A673 (cell line): ENCODE measurements at places on chromosomes 16 and 17. TPM values are rescaled to one million over a fixed set of nuclear protein-coding genes. Genes with fewer than 3 reads are reported as not detected.

DNA sequence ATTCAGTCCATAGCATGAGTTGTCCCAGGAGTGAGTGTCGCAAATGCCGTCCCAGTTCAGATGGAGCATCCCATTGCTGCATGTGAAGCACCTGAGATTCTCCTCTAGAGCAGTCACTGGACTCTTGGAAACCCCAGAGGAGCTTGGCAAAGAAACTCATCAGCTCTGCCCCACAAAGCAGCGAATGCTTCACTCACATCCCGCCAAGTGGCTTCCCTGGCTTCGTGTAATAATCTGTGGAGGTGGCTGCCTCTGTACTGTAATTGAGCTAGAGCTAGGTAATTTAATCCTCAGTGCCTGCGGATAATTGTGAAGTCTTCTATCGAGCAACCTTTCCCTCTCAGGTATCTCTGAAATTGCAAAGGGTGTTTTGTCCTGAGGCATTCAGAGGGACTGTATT, 107.1 kb downstream of the SNX29 start:
- DNase-seq, result no peak

- DNase-seq, result no peak
These were observed 15.7 kb upstream of the CCL1 start for GRCh38 chr17:34378664-34379101.

- DNase-seq, result peak; percentile 85
These were observed 1.3 kb downstream of the SAMD14 start for GRCh38 chr17:50128441-50129352.

DNA sequence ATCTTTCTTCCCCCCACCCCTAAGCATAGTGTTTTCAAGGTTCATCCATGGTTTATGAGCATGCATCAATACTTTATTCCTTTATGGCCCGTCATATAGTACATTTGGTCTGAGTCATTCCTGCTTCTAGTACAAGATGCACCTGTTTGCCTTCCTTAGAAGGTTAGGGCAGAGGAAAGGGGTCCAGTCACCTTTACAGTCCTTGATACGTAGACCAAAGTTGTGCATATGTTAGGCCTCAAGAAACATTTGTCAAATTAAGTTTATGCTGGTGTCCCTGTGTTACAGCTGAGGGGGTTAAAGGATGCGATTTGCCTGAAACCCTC, 1.4 kb downstream of the CYB5D2 start:
- no peak for DNase-seq

GRCh38 chr16:64287655-64288528, 834.0 kb downstream of the CDH11 start:
- DNase-seq, result no peak

DNA sequence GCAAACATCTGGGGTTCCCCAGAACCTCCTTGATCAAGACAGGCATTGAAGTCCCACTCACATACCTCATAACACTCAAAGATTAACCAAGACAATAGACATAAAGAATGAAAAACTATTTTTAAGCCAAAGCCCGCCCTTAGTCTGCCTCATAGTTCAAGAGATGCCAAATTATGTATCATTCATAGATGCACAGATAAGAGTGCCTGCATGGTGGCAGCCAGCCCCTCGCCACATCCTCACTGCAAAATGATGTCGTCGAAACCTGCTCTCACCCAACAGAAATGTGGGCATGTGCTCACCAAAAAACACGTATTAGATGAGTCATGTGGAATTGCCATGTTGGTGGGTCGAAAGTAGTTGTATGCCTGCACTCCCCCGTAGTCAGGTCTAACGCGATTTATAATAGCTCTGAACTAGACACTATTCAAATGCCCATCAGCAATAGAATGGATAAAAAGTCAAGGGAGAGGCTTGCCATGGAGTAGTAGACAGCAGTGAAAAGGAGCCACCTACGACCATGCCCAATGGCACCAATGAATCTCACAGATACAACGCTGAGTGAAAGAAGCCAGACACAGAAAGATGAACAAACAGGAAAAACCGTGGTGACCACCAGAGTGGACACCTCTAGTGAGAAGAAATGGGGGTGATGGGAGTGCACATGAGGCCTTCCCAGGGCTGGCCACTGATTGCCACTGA, 64.8 kb downstream of the C16orf95 start:
- DNase-seq, result no peak

GRCh38 chr16:47143677-47144558, at the start of gene NETO2:
Gene NETO2 (minus strand): TSS chr16:47143945. CDS start chr16:47143612, 333 bp downstream.
- DNase-seq, result peak; percentile 73

DNA sequence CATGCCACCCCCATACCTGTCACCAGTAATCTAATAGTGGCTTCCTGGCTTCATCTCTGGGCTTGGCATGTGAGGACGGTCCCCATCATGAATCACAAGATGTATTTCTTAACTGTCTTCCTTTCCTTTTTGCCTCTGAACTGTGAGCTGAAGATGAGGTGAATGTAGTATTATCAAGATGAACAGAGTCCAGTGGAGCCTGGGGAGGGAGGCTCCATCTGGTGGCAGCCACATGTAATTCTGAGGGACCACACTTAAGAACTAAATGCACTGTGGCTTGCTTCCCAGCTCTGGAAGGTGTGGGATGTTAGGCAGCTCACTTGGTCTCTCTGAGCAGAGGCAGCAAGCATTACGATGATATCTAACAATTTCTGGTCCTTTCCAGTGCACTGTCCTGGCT, 354.9 kb upstream of the ASIC2 start:
- peak; percentile 7 for DNase-seq

- peak; percentile 74 for DNase-seq
These were observed 108.1 kb downstream of the SNX11 start for GRCh38 chr17:48215583-48216139.

GRCh38 chr17:36000732-36001109, 632 bp downstream of the CCL15 start:
- no peak for DNase-seq

DNA sequence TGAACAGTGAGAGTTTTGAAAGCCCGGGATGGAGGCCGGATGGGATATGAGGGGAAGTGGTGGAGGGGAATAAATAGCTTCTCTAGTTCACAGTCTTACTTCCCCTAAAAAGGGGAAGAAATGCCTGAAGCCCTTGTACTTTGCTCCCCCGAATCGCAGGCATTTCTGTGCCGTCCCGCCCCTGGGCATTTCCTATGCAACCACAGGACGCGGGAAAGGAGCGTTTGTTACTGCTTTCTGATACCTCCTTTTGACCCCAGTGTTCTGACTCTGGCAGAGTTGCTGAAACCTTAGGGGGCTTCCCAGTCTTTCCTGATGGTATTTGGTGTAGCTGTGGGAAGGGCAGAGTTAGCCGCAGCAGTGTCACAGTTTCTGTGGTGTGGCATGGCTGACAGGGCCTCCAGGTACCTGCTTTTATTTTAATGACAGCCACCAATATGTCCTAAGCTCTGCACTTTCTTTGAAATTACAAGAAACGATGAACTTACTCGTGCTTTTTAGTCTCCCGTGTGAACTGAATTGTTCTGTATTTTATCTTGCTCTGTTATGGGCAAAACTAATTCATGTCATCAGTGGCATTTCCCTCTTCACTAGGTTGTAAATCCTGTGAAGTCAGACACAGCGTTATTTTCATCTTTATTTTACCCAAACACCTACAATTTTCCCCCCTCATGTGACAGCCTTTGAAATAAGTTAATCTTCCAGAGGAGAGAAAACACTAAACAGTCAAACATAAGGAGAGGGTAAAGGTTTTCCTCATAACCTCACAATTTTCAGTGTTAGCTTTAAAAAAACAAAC, 27.1 kb downstream of the USP10 start:
- no peak for DNase-seq

DNA sequence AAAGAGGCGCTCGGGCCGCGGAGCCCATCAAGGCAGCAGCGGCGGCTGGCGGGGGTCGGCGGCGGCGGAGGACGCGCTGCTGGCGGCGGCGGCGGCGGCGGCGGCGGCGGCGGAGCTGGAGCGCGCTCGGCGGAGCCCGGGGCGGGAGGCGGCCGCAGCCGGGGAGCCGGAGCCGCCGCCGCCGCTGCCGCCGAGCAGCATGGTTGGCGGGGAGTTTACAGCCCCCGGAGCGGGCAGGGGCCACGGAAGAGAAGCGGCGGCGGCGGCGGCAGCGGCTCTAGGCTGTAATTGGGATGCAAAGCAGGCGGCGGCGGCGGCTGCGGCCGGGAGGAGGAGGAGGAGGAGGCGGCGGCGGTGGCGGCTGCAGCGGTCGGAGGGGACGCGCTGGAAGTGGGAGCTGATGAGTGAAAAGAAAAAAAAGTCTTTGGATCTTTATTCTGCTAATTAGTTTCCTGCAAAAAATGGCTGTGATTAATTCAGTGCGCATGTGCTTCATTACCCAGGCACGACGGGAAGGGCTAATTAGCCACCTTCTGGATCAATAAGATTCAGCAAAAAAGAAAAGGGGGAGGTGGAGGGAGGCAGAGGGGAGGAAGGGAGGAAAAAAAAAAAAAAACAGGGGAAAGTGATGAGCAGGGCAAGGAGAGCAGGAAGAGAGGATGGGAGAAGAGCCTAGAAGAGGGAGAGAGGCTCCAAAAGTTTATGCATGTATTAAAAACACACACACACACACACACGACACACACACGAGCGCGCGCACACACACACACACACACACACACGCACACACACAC, 10.9 kb upstream of the ZFHX3 start:
- DNase-seq, result peak; percentile 76

DNA sequence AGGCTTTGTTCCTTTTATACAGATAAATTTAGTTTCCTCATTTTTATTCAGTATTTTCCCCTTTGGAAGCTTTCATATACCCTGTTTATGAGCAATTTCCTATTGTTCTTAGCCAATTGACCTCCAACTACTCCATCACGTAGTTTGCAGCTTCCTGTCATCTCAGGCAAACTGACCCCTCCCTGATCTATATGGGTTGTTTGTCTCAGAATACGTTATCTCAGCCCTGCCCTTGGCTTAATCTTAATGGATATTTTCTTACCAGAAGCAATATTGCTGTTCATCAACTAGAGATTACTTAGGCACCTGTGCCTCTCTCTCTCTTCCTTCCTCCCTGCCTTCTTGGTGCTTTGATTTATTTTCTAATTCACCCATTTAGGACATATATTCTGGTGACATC, 81.2 kb downstream of the ZNF18 start:
- no peak for DNase-seq

- peak; percentile 18 for DNase-seq
These were observed 20.8 kb downstream of the GOSR2 start for GRCh38 chr17:46943501-46944393.

DNA sequence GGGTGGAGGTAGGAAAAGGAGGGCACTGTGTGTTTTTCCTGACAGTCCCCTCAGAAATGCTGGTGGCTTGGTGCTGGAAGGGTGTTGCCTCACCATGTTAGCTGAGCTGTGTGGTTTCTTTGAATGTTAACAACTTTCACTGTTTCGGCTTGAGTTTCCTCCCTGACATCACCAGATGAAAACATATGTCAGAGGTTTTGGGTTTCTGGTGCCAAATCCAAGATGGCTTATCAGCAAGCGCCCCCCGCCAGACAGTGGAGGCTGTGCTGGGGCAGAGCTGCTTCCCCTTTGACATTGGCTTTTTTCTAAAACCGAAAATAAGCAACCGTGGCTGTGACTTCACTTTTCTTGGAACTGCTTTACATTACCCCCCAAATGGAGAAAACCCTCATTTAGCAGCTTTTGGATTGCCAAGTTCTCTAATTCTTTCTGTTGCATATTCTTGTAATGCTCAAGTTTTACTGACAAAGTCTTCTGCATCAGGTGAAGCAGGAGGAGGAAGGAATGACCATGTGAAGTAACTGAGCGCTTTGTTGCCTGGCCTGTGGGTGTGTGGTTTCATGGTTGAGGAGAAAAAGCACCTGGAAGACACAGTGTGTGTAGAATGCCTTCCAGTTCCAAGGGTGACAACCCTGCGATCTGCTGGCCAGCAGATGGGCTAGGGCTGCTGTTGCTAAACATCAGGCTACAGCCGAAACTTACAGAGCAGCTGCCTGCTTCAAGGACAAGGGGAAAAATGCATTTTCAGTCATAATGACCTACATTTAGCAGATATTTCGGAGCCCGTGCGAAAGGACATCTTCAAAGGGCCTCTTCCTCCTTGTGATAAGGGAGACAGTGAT, 9.7 kb downstream of the RMI2 start:
- no peak for DNase-seq

GRCh38 chr16:18788828-18789514, 1.2 kb downstream of the RPS15A start:
- DNase-seq, result no peak

- no peak for DNase-seq
These were observed 215.1 kb downstream of the RBFOX1 start for GRCh38 chr16:7547736-7548135.

GRCh38 chr17:296906-297690, 55.5 kb downstream of the RPH3AL start:
- DNase-seq, result no peak

- DNase-seq, result peak; percentile 87
These were observed 14.6 kb downstream of the ATP5PD start for GRCh38 chr17:75031972-75032719.

DNA sequence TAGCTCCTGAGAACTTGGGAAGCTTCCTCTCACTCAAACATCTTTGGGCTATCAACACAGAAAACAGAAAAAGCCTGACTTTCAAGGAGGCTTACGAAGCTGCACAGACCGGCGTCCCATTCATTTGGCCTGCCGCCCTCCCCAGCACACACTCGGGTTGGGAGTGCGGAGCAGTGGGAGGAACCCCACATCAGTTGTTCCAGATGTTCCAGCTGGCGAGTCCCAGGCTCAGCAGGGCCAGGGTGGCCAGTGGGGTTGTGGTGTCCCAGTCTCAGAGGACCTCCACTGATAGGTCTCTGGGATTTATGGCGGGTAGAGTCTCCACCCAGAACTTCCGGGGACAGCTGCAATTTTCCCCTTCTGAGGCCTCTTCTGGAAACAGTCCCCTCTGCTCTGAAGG, 43.1 kb upstream of the DLX4 start:
- DNase-seq, result no peak

GRCh38 chr16:13672196-13672595, 247.8 kb upstream of the ERCC4 start:
- no peak for DNase-seq

- no peak for DNase-seq
These were observed 29.5 kb upstream of the SLC25A19 start for GRCh38 chr17:75318615-75319222.

GRCh38 chr17:8572764-8573163, 57.8 kb downstream of the MYH10 start:
- DNase-seq, result no peak

GRCh38 chr16:30874244-30874820, 19.5 kb downstream of the BCL7C start:
- DNase-seq, result no peak

- DNase-seq, result no peak
These were observed 36.4 kb upstream of the SLC12A3 start for GRCh38 chr16:56828647-56829046.

BCAR1 gene
- 42.2 and 47.3 TPM in 2 replicates for total RNA-seq

RHBDL1 gene
- 1.5 and 2.3 TPM in 2 replicates for total RNA-seq

FGF11 gene
- total RNA-seq, result 18.2 and 24.6 TPM in 2 replicates

BANP gene
- 35.2 and 44.3 TPM in 2 replicates for total RNA-seq

TNP2 gene
- not detected in 2 replicates for total RNA-seq

RIPOR1 gene
- 22.9 and 29.0 TPM in 2 replicates for total RNA-seq

ODAD4 gene
- total RNA-seq, result 0.97 and 1.8 TPM in 2 replicates
